ENCODE measurements at places on chromosomes 7 and 10.

GRCh38 chr7:81333004-81333403 lies 414.2 kb upstream of the SEMA3C start:
- DNase-seq: no peak

DNA sequence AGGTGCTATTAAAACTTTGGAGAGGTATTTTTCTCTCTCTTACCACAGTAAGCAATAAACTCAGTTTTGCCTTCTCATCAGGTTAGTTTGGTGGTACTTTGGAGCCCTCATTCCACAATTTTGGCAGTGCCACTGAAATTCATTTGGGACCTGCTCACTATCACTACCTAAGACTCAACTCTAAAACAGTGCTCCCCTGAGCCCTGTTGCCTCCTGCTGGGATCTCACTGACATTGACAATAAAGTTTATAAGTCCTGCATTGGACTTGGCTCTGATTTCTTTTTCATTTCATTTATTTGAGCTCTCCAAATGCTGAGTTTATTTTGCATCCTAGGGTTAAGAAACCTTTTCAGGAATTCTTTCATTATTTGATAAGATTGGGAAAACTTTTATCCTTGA lies 130.8 kb upstream of the HPS1 start:
- DNase-seq: no peak

- DNase-seq: no peak
Measured at GRCh38 chr7:26186364-26187311, 13.9 kb downstream of the HNRNPA2B1 start.

- no peak for DNase-seq
Measured at GRCh38 chr10:32950591-32951108, 7.4 kb downstream of the ITGB1 start.

- DNase-seq: no peak
Measured at GRCh38 chr10:19974554-19974953, 158.3 kb downstream of the PLXDC2 start.

DNA sequence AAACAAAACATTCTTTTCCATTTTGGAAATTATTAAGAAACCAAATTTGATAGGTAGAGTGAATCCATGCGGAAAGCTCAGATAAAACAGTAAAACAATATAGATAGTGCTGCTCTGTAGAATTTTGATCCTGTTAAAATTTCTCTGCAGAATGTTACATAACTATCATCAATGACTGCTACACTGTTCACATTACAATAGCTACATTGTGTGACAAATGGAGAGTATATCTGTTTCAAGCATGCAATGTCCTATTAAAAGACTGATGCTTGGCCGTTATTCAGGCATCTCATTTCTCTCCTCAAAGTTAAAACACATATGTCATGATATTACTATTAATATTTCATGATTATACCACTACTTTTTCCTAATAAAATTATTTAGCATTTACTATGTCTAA lies 14.7 kb upstream of the TMEM106B start:
- no peak for DNase-seq

DNA sequence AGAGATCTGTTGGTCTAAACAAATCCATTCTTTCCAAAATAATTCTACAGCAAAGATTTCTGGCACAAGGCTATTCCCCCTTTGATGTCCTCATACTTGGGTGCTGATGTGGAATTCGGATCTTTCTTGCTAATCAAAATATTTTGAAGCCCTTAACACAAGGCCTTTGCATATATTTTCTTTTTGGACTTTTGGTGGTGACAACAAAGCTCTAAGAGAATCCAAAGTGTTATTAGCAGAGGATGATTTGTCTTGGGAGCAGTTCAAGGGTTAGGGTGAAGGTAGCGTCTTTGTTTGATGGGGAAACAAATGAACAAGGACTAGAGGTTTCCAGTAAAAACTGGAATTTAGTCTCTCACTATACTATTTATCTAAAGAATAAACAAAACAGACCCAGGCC lies 197.9 kb downstream of the CDCA7L start:
- DNase-seq: no peak

DNA sequence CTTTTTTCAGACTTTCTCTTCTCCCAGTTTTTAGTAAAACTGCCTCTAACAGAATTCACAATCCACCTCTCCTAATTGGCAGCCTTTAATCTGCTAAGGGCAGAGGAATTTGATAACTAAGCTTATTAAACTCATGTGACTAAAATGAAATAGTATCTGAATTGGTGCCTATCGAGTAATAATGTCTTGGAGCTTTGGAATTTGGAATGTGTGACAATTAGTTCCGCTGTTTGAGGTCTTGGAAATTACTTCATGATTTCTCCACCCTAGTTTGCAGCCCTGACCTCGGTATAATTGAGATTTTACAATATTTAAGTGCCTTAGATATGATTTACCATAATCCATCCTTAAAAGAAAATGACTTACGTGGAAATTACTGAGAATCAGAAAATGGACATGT lies 190.4 kb upstream of the NEBL start:
- no peak for DNase-seq

- DNase-seq: no peak
Measured at GRCh38 chr7:85833066-85833465, 646.2 kb upstream of the SEMA3D start.

DNA sequence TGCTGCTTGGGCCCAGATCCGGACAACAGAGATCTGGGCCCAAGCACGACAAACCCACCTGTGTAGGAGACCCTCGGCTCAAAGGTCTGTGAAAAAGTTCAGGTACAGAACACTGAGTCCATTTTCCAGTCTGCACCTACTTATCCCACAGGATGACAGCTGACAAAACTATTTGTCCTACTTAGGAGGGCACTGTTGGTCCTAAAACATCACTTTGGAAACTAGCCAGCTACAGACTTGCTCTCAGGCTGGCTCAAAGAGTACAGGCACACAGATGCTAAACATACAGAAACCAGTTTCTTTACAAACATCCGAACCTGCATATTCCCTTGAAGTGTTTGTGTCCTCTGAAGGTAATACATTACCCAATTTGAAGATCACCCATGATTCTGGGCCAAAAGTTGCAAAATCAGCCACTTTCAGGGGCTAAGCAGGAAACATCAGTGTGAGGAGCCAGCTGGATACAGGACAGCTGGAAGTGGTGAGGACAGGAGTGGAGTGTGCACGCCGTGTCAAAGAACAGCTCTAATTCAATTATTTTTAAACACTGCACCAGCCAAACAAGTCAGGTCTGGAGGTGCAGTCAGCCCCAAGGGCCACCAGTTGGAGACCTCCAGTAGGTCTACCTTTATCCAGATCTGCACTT lies 88.5 kb downstream of the NOC3L start:
- no peak for DNase-seq

GRCh38 chr10:131532291-131532690 lies 220.8 kb upstream of the TCERG1L start:
- DNase-seq: no peak

DNA sequence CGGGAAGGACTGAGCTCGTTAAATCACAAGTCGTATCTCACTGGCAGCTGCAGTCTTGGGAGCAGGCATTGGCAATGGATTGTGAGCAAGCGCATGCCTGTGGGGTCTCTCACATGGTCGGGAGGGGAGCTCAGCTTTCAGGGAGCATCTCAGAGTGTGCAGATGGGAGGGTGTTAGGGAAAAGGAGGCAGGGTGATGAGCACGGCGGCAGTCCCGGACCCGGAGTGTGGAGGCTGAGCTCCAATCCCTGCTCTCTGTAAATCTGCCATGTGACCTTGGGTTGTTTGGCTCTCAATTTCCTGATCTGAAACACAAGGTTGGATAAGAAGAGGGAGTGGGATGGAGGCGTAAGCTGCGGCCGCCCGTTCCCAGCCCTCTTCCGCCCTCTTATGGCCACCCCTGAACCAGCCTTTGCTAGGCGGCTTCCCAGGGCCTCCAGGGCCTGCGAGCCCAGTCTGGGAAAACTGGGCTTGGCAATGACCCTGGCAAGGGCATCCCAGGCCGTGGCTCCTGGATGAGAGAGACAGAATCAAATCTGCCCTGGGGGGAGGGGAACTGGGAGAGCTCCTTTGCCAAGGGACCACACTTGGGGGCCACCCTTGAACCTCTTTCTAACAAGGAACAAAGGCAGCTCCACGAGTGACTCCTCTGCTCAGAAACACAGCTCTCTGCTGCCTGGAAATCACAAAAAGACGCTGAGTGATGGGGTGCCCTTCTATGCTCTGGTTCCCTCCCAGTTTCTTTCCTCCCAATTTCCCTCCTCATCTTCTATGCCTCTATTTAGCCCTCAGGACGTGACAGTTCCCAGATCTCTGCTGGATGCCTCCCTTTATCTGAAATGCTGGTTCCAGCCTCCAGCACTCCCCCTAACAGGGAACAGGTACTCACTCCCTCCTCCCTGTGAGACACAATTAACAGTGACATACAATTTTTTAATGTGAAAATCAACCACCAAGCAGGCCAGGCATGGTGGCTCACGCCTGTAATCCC lies 41.7 kb upstream of the LOXL4 start:
- no peak for DNase-seq

- no peak for DNase-seq
Measured at GRCh38 chr7:31763548-31763947, 76.5 kb downstream of the PPP1R17 start.

GRCh38 chr10:5616836-5617235 lies 49.6 kb downstream of the ASB13 start:
- no peak for DNase-seq

- no peak for DNase-seq
Measured at GRCh38 chr10:95395947-95396449, 105.2 kb upstream of the PDLIM1 start.

DNA sequence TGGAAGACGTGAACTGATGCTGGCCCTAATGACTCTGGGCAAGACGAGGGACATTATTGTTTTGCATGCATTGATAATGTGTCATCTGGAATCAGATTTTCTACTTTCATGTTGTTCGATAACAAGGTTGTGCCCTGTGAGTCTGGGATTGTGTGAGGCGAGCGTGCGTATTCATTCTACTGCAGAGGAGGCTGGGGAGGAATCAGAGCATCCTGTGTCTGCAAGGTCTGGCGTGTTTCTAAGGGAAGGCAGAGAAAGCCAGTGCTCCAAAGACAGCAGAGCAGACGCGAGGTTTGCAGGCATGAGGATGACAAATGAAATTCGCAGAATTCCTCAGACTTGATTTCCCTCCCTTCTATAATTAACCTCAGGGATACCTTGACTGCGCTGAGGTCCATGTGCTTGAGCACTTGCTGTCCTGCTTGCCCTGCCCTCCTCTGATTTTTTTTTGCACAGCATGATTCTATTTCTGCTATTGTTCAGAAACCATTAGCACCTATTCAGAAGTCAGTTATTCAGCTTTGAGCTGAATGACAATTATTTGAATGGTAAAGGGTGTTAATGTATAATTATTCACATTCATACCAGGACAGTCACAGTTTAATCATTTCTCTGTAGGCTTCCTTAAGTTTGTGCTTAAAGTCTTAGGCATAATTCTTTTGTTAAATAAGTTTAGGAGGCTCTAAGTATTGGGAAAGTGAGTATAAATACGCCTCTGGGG lies 233.6 kb downstream of the EBF3 start:
- DNase-seq: no peak

DNA sequence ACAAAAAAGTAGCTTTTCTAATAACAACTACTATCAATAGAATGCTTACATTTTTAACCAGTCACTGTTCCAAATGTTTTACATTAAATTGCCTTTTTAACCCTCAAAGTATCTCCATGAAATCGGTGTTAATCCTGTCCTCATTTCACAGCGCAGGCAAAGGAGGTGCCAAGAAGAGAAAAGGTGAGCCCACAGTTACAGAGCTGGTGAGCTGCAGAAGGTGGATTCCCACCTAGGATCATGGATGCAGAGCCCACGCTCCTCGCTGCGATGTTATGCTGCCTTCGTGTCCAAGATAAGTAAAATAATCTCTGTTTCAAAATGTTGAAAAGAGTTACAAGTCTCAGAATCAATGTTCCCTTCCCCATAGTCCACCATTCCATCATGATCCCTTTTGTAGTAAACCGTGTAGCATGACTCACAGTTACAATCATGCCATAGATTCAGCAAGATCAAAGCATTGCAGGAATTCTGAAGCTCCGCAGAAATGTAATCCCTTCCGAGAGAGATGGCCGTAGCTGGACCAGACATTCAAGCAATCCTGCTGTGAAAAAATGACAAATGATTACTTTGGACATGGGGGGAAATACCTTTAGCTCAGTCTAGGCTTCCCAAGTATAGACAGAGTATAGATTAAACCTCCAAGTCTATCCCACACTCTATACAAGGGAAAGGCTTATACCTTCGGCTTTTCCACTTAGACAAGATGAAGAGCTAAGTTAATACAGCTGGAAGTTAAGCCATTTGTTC lies 394.7 kb upstream of the AKR1E2 start:
- DNase-seq: no peak

DNA sequence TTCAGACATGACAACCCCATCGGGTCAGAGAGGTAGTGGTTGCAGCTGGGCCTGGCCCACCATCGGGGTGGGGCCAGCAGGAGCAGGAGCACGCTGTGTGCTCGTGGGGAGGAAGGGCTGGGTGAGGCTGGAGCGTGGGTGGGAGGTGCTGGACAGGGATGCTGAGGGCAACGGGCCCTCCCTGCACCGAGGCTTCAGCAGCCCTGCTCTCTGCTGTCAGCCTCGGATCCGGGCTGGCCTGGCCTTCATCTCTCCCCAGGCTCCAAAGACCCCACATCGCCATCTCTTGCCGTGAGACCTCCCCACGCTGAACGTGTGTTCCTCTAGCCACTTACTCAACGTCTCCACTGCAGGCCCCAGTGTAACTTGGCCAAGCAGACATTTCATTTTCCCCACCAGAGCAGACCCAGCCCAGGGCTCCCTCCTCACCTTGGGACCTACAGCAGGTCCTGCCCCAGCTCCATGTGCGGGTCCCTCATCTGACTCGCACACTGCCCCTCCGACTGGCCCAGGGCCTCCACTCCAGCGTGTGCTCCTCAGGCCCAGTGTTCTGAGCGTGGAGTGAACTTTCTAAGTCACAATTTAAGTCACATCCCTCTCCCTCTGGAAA lies 462.4 kb downstream of the DNAJB6 start:
- DNase-seq: no peak

- DNase-seq: no peak
Measured at GRCh38 chr7:110170841-110171240, 920.1 kb upstream of the LRRN3 start.

DNA sequence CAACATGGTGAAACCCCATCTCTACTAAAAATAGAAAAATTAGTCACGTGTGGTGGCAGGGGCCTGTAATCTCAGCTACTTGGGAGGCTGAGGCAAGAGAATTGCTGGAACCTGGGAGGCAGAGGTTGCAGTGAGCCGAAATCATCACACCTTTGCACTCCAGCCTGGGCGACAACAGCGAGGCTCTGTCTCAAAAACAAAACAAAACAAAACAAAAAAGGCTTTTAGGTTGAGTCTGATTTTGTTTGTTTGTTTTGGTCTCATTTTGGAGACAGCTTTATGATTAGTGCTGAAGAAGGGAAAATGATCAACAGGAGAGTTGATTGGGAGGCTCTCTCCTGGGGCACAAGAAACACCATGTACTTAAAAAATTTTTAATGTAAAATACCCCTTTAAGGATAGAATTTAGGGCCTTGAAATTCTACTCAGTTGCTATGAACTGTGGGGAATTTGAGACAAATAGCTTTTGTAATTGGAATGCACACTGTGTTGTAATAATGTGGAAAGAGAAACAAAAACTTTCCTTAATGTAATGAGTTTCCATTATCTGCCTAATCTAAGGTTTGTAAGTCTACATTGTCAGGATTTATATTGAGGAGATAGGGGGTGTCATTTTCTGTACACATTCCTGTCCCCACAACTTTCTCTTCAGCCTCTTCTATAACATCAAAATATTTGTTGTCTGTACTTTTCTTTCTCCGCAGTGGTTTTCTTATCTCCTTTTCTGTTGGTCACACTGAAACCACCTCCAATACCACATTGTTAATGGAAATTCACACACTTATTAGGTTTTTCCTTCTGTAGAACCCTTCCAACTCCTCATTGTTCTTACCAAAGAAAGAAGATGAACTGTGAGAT lies 41.3 kb downstream of the ARID5B start:
- DNase-seq: no peak

Data from NK-92 treated with Interleukin-12 subunit alpha and Interleukin-12 subunit beta, amount 100 ng/mL, for 24 hours (cell line).